ENCODE measurements at places on chromosomes 4 and X. TPM values are rescaled to one million over a fixed set of nuclear protein-coding genes. Genes with fewer than 3 reads are reported as not detected.

- DNase-seq = no peak
These were observed 1548.7 kb downstream of the PCDH7 start for GRCh38 chr4:32268863-32269262.

DNA sequence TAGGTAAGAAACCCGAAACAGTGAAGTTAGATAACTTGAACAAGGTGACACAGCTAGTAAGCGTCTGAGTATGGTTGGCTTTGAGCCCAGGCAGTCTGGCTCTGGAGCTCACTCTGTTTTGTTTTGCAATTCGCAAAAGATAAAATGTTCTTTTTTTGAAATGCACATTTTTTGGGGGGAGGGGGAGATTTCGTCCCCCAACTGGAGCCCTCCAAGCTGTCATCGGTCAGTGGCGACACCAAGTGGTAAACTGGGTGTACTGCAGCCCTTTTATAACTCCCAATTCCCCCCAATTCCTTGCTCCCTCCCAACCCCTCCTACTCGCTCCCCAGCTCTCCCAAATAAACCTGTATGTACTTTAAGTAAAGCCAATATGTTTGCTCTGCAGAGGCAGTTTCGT is 2.8 kb upstream of the CLCN5 start:
- DNase-seq = peak; percentile 36

- no peak for DNase-seq
These were observed 36.1 kb upstream of the WDR19 start for GRCh38 chr4:39146211-39146610.

- no peak for DNase-seq
These were observed 103.9 kb downstream of the PDS5A start for GRCh38 chr4:39873823-39874222.

DNA sequence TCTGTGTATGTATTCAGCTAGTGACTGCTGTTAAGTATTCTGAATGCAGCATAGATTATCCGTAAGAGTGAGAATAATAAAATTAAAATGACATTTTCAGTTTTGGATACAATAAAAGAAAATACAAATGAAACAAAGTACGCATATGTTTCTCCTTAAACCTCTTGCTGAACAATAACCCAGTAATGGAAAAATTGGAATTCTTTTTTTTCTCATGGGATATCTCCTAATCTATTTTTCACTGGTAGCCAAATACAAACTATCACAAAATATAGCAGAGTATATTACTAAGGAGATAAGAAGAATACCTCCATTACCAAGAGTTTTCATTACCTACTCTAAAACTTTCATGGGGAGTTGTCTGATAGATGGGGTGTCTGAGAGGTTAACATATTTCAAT is 6.0 kb downstream of the RAB28 start:
- no peak for DNase-seq

DNA sequence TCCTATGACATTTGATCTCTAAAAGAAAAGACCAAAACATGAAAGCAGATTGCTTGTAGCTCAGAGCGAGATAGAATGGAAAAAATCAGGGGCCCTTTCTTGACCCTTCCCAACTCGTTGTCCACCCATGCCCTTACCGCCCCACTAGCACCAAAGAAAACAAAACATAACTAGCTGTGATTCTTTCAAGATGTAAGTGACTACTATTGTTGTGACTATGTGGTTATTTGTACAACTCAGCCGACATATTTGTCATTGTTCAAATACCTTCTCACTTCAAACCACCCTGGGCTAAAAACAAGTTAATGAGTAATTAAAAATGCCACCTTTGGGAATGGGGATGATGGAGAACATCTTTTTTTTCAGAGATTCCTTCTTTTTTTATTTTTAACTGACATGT is 171.2 kb upstream of the GPC4 start:
- no peak for DNase-seq

DNA sequence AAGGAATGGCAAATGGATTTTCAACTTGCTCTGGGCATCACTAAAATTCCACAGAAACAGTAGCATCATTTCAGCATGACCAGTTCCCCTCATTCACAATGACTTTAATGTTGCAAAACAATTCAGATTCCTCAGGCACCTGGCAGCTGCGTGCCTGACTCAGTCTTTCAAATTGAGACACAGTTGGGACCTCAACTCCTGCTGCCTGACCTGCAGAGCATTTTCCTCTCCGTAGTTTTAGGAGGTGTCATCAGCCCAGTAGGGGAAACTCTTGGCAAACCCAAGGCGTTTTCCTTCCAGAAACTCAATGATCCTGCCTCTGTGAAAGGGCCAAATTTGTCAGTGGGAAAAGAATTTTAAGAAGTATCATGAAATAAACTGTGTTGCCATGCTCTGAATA is 388.9 kb downstream of the SPRY1 start:
- DNase-seq = peak; percentile 66

GRCh38 chrX:139204898-139205667 is 325.5 kb upstream of the F9 start:
- peak; percentile 73 for DNase-seq

- DNase-seq = no peak
These were observed 9.6 kb upstream of the GRSF1 start for GRCh38 chr4:70849291-70849690.

GRCh38 chr4:69957209-69957608 is 8.3 kb downstream of the CSN2 start:
- DNase-seq = peak; percentile 29

Gene GPR143
- 7.9 TPM for total RNA-seq

Gene ELOVL6
- 62.6 TPM for total RNA-seq
